ENCODE measurements at places on chromosomes 3 and 15.

GRCh38 chr3:180102134-180102533 lies 65.4 kb upstream of the PEX5L start:
- no peak for DNase-seq

GRCh38 chr15:98720031-98720430 lies 71.7 kb downstream of the IGF1R start:
- no peak for DNase-seq

DNA sequence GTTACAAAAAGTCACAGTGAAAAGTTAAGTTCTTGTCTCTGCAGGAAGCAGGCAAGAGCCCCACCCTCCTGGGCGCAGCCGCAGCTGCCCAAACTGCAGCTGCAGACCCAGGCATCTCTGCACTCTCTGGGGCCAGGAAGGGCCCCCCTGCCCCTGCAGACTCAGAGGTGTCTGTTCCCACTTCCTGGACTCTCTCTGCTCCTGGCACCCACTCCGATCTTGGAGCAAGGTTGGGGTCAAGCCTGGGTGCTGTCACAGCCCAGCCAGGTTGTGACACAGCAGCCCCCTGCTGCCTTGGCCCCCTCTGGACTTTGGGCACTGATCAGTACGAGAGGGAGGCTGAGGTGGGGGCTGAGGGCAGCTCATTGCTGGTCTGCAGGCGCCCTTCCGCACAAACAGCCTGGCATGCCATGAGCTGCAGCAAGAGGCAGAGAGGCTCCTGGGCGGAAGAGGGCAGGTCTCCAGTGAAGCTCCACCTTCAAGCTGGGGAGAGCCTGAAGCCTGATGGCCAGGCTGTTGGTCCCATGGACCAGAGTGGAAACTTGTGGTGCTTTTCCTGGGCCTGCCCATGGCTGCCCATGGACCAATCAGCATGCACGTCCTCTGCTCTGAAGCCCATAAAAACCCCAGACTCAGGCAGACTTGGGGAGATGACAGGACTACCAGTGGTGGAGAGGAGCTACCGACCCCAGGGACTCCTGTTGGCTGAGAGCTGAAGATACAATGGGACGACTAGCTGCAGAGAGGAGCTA lies 42.9 kb upstream of the LRRFIP2 start:
- no peak for DNase-seq

- DNase-seq: no peak
Measured at GRCh38 chr3:61416618-61417017, 144.8 kb upstream of the PTPRG start.

Measured in GM18507 (cell line).